ENCODE measurements at places on chromosomes 3 and 15. TPM values are rescaled to one million over a fixed set of nuclear protein-coding genes. Genes with fewer than 3 reads are reported as not detected.

GRCh38 chr15:71715914-71716313 is 94.4 kb upstream of the NR2E3 start:
- DNase-seq, result no peak
- peaks cover 4% of the 10 kb centered on the region for H3K4me1 ChIP-seq
- no peaks in the 10 kb centered on the region for H3K27me3 ChIP-seq
- H3K27ac ChIP-seq, result no peak overlapping the region
- no peak overlapping the region for H3K4me3 ChIP-seq

- no peaks in the 10 kb centered on the region for H3K27me3 ChIP-seq
- H3K36me3 ChIP-seq, result no peaks in the 10 kb centered on the region
- H3K4me3 ChIP-seq, result no peak overlapping the region
- no peak overlapping the region for H3K27ac ChIP-seq
- H3K4me1 ChIP-seq, result peaks cover 4% of the 10 kb centered on the region
- DNase-seq, result no peak
Observed at GRCh38 chr3:14253022-14253706, 74.5 kb downstream of the LSM3 start.

The ARL8B gene
- total RNA-seq, result 84.2 TPM

DNA sequence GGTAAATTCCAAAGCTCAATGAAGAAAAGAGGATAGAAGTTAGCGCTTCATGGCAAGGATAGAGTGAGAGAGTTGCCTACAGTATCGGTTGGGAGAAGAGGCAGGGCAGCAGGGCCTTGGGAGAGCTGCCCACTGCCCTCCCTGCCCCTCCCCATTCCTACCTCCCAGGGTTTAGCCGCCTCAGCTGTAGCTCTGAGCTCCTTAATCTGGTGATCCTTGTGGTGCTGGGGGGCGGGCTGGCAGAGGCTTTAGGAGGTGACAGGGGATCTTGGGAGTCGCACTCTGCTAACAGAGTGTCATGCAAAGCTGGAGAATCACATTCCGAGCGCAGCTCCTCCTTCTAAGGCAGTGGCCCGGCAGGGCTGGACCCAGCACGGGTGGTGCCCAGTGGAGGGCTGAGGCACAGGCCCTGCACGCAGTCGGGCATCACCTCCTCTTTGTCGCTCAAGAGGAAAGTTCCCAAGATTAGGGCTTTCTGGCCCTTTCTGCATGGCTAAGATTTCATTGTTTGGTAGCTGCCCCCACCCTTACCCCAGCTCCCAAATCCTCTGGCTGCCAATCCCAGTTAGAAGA is 57.1 kb upstream of the POLG start:
- H3K4me1 ChIP-seq, result no peaks in the 10 kb centered on the region
- DNase-seq, result no peak
- H3K27ac ChIP-seq, result no peak overlapping the region
- peaks cover 7% of the 10 kb centered on the region for H3K27me3 ChIP-seq

The RPS27L gene
- total RNA-seq, result 69.6 TPM

The TF gene
- total RNA-seq, result 36.1 TPM

GRCh38 chr15:83380682-83381081 is 66.5 kb upstream of the SH3GL3 start:
- no peak overlapping the region for H3K4me3 ChIP-seq
- no peak overlapping the region for H3K27ac ChIP-seq

DNA sequence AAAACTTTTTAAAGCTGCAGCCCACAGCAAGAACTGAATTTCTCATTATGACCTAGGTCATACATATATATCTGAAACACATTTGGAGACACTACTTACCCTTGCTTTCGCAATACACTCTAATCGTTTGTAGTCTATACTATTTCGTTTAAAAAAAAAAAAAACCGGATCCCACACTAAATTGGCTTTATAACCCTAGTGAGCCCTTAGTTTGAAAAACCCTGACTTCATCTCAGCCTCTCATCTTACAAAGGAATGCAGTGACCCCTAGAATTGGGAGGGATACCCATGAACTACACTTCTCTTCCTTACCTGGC is 4.2 kb downstream of the RARRES1 start:
- H3K27me3 ChIP-seq, result no peaks in the 10 kb centered on the region
- no peaks in the 10 kb centered on the region for H3K36me3 ChIP-seq

Data from lung (tissue), 17 donors.